NCI-H1436 treated with DMSO at 0.1 percent for 48 hours (cell line): ENCODE measurements at places on chromosomes 12 and 14.

DNA sequence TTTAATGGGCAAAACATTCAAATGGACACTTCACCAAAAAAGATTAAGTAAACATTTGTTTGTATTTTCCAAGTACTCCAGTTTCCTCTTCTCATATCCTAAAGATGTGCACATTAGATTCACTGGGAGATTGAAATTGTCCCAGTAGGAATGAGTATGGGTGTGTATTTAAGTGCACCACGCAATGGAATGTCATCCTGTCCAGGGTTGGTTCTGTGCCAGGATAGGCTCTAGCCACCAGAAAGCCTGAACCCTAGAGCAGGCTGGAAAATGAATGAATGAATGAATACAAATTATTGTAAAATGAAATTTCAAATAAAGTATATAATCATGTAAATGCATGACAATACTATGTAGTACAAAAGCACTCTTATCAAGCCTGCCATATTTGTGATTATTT is 14.0 kb downstream of the CEP83 start:
- DNase-seq: no peak

DNA sequence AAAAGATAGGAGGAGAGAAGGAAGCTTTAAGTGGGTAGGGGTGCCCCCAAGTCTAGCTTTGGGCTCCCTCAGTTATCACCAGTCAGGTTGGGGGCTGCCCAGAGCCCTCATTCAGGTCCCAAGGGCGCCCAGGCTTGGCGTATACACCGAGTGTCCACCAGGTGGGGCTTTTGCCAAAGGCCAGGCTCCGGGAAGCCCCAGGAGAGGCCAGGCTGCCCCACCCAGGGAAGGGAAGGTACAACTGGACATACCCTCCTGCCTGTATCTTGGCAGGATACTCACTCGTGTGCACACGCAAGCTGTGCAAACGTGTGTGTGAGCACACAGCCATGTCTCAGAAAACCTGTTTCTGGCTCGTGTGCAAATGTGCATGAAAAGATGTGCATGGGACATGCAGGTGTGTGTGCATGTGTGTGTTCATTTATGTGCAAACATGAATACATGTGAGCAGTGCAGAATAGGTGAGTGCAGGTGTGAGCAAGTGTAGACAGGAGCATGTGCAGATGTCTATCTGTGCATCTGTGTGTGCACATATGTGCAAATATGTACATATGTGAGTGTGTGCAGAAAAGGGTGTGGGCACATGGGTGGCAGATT is 103.9 kb upstream of the MYL2 start:
- DNase-seq: no peak

DNA sequence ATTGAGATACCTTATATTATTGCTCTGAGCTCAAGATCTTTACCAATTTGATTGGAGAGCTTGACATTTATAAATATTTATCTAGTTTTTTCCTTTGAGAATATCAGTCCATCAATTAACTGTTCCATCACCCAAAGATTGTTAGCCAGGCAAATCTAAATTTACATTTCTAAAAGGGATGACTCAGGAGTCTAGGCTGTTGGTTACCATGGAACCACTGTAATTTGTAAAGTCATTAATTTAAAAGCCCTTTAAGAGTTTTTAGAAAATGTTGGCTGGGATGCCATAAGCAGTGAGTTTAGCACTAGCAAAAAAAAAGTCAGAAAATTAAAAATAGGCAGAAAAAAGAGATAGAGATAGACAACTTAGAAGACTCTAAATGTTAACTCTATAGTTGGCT is 19.5 kb upstream of the SERPINA1 start:
- DNase-seq: no peak

GRCh38 chr12:80188576-80188975 is 89.2 kb downstream of the OTOGL start:
- no peak for DNase-seq

- DNase-seq: no peak
Observed at GRCh38 chr12:55659486-55660385, 23.0 kb downstream of the OR10P1 start.

DNA sequence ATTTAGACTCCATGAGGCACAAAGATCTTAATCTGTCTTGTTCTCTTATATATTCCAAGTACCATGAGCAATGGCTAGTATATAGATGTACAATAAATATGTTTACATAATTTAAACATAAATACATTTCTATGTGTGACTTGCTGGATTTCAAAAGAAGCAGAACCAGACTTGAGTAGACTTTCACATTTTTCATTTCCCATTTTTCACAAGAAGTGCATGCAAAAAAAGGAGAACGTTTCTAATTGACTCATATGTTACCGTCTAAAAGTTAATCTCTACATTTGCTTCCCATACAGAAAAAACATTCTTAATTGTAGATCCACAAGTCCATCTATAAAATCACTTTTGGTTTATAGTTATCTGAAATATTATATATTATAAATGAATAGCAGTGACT is 256.5 kb upstream of the USP15 start:
- DNase-seq: no peak

DNA sequence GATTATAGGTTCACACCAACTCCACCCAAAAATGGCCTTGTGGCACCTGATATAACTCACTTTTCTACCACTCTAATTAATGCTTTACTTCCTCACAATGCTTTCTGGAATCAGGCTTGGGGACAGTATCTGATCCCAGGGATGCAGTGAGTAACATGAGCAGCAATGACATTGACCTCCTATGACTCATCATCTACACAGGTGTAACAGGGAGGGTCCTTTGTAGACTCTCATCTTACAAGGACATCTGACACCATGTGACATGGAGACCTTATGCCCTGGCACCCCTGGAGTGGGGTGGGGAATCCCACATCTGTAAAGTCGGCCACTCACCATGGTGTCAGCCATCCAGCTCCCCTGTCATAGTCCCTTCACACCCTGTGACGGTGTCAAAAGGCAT is 586.4 kb downstream of the MED13L start:
- no peak for DNase-seq

DNA sequence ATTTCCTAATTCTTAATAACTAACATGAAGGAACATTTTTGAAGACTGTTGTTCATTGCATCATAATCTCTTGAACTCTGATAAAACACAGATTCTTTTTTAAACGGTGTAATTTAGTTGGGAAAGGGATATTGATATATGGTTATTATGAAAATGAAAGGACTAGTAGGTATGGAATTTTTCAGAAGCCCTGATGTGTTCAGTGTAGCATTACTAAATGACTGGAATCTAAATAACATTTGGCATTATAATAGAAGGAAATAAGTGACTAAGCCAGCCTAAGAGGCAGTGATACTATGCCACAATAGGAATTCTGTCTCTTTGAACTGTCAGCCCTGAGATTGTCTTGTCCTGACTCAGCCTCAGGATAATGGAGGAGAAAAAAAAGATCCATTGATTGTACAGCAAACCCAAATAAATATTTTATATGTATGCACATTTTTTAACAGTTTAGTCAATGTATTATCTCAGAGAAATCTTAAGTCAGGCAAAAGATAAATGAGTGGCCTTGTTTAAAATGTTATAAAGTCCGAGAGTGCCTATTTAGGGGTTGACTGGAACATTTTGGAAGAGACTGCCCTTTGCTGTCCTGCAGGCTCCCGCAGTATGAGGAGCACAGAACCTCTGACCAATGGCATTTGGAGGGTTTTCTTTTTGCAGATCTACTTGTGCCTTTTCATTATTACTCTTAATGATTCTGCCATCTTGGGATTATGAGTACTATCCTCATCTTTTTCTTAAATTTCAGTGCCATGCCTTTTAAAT is 271.2 kb downstream of the EGLN3 start:
- DNase-seq: no peak

GRCh38 chr14:55274146-55274545 is 2.9 kb downstream of the FBXO34 start:
- no peak for DNase-seq

DNA sequence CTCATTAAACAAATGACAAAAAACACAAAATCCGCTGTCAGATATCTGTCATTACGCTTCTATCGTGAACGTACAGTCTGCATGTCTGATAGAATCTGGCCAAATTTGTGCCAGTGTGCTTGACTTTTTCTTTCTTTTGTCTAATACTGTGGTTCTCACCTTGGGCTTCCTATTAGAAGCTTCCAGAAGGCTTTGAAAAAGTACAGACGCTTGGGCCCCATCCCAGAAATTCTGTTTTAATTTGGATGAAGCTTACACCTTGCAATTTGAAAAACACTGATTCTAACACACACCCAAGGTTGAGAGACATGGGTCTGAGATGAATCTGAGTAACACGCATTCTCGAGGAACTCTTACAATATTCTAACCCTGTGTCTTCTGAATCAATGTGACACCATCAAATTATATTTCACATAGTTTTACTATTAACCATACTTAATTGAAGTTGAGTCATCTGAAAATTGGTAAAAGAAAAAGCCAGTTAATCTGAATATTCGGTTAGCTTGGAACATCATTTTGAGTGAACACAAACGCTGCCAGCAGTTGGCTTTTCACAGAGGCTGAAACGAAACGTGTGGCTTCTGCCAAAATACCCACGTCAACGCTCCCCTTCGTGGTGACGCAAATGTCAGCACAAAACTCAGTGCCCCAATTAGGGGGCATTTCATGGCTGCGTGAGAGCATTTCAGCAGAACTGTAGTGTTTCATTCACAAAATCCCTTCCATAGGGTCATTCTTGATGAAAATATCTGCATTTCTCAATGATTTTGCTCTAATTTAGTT is 420.5 kb downstream of the TMEM132D start:
- no peak for DNase-seq

- DNase-seq: no peak
Observed at GRCh38 chr12:103677341-103677740, 90.3 kb downstream of the STAB2 start.

DNA sequence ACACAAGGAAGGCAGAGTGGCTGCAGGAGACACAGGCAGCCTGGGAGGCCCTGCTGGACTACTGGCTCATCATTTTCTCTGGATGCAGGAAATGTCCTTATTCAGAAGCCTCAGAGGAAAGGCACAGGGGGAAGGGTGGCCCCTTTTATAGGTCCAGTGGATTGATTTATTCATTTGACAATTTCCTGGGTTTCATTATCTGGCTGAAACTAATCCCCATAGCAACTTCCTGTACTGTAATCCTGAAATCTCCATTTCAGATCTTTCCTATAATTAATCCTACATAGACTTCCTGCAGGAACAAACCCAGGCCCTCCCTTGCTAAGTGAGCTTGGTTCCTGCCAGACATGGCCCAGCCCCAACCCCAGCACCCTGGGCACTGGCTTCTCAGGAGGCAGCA is 23.0 kb downstream of the KRT76 start:
- no peak for DNase-seq

DNA sequence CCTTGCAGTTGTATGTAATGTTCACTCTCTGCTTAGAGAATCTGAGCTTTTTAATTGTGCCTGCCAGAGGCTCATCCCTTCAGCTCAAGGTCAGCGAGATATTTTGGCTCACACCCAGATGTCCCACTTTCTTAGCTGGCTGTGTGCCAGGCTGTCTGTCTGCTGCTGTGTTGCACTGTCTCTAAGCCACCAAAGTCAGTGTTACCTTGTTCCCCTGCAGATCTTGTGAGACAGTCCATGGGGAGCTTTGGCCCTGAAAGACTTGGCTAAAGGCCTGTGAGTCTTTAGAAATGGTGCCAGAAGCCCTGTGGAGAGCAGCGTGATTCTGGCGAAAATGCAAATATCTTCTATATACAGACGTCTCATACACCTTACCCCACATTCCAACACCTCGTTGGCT is 293.7 kb downstream of the TTC6 start:
- DNase-seq: no peak

GRCh38 chr12:17592472-17592871 is 497.5 kb downstream of the RERGL start:
- no peak for DNase-seq

GRCh38 chr12:24911271-24911791 is 37.6 kb downstream of the BCAT1 start:
- DNase-seq: no peak

DNA sequence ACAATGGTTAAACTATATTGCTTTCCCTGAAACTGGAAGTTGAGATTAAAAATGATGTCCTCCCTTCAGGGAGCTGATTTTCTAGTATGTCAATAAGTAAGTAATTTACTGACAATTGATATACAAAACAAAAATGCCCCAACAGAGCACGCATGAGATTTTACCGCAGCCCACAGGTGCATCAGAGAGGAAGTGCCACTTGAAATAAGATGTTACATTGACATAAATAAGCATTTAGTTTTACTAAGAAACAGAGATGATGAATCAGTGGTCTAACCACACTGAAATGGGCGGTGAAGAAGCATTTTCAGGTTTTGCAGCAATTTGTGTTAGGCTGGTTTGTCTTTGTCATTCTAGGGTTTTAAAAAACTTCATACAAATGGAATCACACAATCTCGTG is 8.8 kb upstream of the CLECL1 start:
- no peak for DNase-seq

DNA sequence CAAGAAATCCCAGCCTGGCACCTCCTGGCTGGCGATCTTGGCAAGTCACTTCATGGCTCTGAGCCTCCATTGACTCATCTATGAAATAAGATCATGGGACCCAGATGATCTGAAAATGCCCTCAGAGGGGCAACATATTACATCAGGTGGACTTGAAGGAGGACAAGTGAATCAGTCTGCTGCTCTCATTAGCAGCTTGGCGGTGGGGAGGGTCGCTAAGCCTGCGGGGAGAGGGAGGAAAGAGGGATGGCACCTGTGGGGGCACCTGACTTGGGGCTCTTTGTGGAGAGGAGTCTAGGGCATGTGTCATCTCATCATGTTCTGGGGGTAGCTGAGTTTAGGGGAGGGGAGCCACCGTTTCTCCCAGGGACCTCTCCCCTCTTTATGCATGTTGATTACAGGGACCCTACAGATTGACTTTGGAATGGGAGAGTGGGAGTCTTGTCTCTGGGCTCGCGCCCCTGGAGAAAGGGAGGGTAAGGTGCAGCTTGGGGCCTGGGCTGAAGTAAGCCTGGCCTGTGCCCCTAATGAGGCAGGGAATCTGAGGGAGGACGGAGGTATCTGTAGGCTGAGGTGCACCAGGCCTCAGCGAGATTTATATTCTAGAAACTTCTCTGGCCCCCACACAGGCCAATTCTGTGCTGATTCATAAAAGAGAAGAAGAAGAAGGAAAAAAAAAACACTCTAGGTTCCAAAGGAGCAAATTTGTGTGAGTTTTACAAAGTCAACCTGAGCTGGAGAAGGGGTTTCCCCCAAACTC is 29.3 kb upstream of the BATF start:
- no peak for DNase-seq

DNA sequence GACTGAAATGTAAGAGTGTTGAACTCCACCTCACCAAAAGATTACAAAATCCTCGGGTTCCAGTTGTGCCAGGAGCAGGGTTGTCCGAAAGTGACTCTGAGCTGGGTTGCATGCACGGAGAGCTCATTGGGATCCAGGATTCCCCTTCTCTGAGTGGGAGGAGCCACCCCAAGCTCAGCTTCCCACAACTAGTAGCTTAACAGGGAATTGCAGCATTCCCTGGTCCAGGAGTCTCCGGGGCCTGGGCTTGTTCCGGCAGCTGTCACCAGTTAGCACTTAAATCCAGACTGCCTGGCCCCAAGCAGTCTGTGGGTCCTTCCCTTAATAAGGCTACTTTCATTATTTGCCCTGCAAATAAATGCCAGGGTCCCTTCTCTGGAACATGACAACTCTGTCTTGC is 50.1 kb downstream of the CD9 start:
- no peak for DNase-seq
